ENCODE measurements at places on chromosomes 11 and 22.

GRCh38 chr11:26584818-26585217 lies 12.8 kb upstream of the MUC15 start:
- DNase-seq: no peak

- DNase-seq: no peak
Measured at GRCh38 chr11:111974446-111974845, 37.3 kb downstream of the DIXDC1 start.

GRCh38 chr11:115366826-115367225 lies 137.4 kb downstream of the CADM1 start:
- DNase-seq: no peak

DNA sequence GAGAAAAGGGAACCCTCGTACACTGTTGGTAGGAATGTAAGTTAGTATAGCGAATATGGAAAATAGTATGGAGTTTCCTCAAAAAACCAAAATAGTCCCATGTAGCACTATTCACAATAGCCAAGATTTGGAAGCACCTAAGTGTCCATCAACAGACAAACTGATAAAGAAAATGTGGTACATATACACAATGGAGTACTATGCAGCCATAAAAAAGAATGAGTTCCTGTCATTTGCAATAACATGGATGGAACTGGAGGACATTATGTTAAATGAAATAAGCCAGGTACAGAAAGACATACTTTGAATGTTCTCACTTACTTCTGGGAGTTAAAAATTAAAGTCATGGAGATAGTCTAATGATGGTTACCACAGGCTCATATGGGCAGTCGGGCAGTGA lies 64.0 kb upstream of the RAB1B start:
- DNase-seq: no peak

DNA sequence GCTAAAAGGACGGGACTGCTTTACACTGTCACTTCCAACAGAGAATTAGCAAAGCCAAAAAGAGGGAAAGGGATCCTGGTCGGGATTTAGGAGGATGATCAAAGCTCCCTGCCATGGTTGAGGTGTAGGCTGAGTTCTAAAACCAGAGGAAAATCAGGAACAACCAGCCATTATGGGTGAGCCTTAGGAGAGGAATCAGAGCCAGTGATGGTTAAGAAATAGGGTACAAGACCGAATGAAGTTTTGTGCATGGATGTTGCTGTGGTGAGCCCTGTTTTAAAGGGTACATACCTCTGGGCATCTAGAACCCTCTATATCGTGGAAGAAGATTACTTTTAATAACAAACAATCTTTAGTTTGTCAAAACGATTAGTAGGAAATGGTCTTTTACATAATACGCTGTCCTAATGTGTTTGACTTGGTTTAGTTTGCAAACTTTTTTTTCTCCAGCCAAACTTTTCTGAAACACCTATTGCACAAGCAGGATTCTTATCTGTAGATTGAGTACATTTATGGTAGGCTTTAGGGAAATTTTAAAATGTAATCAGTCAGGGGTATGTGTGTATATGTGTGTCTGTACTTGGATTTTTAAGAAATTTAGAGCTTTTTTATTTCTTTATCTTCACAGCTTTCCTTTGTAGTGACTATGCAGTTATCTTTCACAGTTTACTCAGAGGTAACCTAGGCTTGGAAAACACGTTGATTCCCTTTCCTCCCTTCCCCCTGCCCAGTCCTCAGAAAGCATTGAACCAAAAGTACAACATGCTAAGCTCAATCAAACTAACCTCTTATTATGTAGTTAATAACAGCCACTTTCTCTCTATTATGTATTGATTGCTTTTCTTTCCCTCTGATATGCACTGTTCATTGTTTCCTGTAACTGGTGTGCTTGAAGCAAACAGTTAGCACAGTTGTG lies 26.8 kb downstream of the TRIM44 start:
- no peak for DNase-seq

DNA sequence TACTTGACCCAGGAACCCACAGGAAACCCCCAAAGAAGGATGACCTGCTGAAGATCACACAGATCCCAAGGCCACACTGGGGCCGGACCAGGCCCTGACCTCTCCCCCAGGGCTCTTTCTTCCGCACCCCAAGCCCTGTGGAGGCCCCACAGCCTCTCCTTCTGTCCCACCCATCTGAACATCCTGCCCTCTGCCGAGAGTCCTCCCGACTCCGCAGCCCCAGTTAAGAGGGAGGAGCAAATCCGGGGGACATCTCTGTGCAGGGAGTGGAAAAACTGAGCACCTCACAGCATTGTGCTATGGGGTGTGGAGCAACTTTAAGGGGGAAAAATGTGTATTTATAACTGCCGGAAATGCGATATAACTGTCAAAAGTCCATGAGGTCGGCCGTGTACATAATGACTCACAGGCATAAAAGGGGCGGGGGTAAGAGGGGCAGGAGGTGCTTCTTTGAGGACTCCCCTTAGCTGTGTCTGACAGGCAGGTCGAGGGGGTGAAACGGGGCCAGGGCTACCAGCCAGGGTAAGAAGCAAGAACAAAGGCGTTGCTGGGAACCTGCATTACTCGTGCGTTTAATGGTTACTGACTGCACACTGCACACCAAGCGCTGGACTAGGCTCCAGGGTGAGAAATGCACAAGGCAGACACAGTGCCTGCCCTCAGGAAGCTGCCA lies 57.2 kb downstream of the WNT11 start:
- DNase-seq: no peak

DNA sequence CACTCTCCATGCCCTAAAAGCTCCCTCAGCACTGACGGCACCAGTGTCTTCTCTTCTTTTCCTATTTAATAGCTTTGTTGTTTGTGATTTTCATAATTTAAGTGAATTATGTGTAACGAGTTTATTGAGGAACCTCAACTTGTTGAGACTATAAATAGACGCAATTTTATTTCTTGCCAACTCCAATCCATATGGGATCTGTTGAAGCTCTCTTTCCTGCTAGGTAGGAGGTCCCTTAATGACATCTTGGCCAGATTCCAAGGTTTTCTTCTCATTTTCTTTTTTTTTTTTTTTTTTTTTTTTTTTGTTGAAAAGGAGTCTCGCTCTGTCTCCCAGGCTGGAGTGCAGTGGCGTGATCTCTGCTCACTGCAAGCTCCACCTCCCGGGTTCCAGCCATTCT lies 14.2 kb downstream of the RTL6 start:
- DNase-seq: no peak

- no peak for DNase-seq
Measured at GRCh38 chr11:116558504-116559211, 214.1 kb downstream of the BUD13 start.

DNA sequence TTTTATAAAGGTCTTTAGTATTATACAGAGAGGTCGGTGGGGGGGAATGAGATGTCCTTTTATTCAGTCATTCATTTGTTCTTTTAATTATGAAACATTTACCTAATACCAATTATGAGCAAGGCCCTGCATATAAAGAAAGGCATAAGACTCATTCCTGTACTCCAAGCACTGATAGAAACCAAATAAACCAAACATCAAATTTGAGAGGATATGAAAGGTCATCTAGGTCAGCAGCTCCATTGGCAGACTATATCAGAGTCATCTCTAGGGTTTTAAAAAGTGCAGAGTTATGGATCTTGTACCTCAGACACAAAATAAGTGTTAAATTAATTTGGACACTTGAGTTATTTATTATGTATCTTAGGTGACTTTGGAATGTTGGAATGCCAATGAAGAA lies 71.5 kb downstream of the CASP12 start:
- DNase-seq: no peak

DNA sequence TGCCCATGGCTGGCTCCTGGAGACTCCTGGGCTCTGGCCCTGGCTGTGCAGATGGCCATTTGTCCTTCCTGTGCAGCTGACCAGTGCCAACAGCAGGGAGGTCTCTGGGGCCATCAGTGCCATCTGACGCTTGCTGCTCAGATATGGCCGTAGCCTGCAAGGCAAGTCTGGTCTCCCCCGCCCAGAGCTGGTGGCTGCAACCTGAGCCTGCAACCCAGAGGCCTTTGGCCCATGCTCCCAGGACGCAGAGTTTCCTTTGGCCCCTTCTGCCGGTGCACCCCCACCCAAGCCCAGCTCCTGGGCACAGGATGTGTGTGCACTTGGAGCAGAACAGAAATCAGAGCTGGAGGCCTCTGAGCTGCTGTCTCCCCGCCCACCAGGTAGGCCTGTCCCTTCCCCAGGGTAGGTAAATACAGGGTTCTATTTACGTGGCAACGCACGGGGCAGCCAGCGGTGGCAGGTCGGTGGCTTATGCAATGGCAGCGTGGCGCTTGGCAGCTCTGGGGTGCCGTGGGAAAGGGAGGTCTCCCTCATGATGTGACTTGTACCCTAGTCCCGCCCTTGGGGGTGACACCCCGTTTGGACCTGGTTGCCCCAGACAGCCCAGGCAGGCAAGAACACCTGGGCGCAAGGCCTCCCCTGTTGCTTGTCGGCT lies 21.0 kb upstream of the MYEOV start:
- DNase-seq: no peak

Data from NCI-H774 (cell line).